CD4-positive, alpha-beta T cell treated with Interleukin-15 for 4 hours (primary cell): ENCODE measurements at places on chromosomes 1 and 21.

GRCh38 chr1:61300899-61301298 lies 218.5 kb downstream of the NFIA start:
- DNase-seq, result no peak

- DNase-seq, result no peak
Observed at GRCh38 chr1:201710632-201711597, 118.0 kb upstream of the IPO9 start.

DNA sequence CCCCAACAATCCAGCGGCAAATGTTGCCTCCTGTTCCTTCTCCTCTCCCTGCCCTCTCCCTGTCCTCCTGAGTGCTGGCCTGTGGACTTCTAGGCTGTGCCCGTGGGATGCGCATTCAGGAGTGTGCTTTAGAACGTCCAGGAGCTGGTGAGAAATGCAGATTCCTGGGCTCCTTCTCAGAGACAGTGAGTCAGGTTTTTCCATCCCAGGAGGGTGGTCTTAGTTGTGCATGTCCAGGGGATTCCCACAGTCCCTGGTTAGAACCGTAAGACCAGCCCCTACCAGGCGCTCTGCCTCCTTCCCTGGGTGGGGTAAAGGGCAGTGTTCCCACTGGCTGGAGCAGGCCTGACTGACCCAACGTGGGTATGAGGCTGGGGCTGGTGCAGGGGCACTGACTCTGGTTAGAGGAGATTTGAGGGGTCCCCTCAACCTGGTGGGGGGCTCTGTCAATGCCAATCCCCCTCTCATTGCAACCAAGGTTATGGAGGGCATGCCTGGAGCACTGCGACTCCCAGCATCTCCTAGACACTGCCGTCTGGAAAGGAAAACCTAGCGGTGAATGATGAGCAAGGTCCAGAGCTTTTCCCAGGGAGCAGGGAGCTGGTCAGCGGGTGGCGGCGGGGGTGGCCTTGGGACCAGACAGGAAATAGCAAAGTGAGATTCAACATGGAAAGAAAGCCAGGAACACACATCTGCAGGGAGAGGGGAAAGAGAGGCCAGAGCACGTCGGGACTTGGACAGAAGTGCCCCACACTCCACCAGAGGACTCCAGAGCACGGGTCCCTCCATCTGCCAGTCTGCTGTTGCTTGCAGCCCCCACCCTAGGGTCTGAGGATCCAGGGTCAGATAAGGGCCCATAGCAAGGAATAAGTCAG lies 38.5 kb downstream of the HSPG2 start:
- DNase-seq, result no peak

GRCh38 chr1:39711104-39711965 lies 20.1 kb upstream of the HPCAL4 start:
- DNase-seq, result no peak

DNA sequence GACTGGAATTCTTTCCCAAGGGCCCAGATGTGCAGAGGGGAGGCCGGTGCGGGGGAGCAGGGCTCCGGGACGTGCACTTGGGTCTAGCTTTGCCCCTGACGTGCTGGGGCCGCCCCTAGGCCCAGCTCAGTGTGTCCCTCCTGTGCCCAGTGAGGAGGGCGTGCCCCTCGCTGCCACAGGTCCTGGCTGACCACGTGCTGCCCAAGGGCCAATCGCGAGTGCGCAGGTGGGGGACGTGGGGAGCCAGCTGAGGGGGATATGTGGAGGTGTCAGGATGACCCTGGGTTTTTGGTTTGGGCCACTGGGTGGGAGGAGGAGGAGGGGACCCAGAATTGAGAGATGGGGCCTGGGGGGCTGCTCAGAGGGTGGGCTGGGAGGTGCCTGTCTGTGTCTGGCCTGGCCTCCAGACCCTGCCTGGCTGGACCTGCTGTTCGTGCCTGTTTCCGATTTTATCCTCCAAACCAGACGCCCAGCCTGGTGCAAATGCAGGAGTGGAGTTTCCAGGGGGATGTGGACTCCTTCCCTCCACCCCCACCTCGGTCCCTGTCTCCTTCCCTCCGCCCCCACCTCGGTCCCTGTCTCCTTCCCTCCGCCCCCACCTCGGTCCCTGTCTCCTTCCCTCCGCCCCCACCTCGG lies 6.1 kb upstream of the RNF223 start:
- DNase-seq, result no peak

- no peak for DNase-seq
Observed at GRCh38 chr1:52435211-52435610, 30.8 kb downstream of the PRPF38A start.

DNA sequence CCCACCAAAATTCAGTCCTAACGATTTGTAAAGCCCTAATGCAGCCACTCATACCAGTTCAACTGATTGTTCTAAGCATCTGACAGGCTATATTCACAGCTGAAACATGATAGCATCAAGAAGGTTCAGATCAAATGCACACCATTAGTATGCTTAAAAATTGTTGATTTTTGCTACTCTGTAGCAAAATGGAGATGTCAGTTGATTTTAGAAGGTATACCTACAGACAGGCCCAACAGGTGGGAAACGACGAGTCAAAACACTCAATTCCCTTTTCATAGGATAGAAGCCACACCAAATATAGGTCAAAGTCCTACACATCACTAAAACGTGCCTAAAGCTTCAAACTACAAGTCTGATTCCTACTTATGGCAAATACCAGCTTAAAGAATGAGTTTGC lies 6.7 kb downstream of the SFPQ start:
- DNase-seq, result no peak

DNA sequence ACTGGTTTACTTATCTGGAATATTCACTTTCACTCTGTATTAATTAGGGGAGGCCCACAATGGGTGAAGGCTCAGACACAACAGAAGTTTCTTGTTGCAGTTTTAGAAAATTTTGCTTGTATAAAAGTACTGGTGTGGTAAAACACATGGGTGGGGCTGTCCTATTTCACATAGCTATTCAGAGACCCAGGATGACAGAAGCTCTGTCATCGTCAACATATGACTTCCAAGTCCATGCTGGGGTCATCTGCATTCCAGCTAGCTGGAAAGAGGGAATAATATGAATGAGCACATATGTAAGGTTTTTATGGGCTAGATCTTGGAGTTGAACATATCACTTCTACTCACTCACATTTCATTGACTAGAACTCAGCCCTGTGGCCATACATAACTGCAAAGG lies 166.4 kb upstream of the KCTD3 start:
- no peak for DNase-seq

DNA sequence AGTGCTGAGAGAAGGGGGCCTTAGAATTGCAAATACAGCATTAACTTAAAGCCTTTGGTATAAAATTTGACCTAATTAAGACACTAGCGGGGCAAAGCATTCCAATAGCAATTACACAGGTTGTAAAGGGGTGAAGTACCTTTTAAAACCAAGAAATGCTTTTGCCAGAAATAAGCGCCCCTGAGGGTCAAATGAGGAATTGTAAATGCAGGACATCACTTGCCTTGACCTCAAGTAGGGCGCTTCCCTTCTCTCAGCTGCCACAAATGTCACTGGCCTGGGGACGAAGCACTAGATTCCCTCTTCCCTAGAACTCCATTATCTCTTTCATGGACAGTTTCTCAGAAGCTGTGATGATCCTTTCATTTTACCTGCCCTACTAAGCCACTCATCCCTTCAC lies 48.3 kb downstream of the SEC16B start:
- DNase-seq, result no peak

- no peak for DNase-seq
Observed at GRCh38 chr1:200653022-200653462, 16.7 kb downstream of the DDX59 start.

DNA sequence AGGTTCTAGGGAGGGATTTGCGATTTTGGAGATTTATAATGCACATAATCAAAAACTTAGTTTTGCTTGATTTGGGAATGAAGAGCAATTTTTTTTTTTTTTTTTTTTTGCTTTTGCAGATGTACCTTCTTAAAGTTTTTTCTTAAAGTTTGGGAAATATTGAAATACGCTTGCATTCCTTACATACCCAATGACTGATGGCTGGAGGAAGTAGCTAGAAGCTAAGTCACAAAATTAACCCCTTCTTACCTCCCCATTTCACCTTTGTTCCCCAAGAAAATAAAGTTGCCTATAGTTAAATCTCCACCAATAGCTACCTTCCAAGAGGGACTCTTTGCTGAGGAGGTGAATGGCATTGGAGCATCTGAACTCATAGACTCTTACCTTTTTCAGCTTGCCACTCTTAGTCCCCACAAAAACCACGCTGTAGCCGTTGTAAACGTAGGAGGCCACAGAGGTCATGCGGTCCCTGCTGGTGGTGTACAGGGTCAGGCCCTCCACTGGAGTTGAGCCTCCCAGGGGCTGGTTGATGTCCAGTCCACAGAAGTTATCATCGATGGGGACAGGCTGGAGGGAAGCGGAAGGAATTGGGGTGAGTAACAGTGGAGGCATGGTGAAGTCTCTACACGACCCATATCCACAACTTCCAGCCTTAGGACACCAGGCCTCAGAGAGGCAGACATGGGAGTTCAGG lies 34.1 kb downstream of the PLXNA2 start:
- no peak for DNase-seq

GRCh38 chr1:119564548-119564947 lies 57.5 kb downstream of the HSD3B1 start:
- DNase-seq, result no peak

GRCh38 chr1:189673217-189673616 lies 804.4 kb downstream of the BRINP3 start:
- no peak for DNase-seq

DNA sequence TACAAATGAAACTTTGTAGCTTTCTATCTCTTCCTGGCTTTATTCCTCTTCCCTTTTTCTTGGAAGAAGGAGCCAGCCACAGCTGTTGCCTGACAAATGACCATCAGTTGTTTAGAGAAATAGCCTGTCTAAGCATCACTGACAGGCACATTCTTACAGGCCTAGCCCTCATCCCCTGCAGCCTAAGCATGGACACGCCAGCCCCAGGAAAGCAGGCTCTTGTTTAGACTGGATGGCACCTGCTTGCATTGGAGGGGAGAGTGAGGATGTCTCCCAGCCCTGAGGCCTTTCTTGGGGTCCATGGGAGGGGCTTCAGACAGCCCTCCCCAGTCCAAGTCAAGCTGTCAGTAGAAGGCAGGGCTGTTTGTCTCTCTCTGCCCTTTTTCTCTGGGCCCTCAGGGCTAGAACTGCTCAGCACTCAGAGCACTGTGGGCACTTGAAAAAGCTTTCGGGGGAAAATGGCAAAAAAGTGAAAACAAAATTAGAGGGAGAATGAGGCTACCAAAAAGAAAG lies 282.5 kb upstream of the PLXNA2 start:
- DNase-seq, result no peak

GRCh38 chr1:218865591-218865990 lies 308.1 kb upstream of the LYPLAL1 start:
- DNase-seq, result no peak

DNA sequence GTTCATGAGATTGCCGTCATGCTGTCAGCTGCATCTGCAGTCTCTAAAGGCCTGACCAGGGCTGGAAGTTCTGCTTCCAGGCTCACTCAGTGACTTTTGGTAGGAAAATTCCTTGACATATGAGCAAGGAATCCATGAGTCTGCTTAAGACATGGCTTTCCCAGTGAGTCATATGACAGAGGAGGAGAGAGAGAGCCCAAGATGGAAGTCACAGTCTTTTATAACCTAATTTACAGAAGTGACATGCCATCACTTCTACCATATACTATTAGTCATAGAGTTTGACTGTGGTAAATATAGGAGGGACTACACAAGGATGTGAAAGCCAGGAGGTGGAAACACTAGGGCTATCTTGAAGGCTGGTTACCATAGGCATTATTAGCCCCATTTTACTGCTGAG lies 115.2 kb downstream of the ROR1 start:
- DNase-seq, result no peak

- DNase-seq, result no peak
Observed at GRCh38 chr1:186327331-186327730, 47.7 kb downstream of the TPR start.

GRCh38 chr1:165355139-165355976 lies 1.2 kb downstream of the LMX1A start:
- no peak for DNase-seq

- no peak for DNase-seq
Observed at GRCh38 chr21:31803039-31804007, 69.5 kb upstream of the HUNK start.

DNA sequence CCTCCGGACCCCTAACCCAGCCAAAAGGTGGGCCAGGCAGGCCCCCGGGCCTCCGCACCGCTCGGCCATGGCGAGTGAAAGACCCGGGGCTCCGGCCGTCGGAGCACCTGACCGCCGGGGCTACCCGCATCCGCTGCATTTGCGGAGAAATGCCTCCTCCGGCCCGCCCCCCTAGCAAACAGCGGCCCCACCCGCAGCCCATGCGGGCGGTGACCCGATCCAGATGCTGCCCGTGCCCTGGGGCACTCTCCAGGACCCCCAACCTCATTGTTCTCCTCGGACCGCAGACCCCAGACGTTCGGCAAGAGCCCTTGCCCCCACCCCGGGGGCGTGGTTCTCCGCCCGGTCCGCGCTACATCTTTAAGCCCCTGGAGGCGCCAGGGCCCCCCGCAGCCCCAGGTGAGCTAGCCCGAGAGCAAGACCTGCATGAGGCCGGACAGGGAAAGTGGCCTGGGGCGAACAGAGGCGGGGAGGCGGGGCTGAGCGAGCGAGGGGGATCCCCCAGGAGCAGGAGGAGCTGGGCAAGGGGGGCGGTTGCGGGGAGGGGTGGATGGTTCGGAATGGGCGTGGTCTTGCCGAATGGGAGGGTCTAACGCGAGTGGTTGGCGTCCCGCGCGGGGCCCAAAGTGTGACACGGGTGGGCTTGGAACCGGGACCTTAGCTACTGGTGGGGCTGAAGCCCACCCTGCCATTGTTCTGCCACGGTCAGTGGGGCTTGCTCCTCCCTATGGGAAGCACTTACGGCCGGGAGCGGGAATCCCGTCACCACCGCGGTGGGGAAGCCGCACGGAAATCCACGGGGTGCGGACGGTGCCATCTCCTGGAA lies 6.3 kb upstream of the CRYBG2 start:
- peak; percentile 28 for DNase-seq
